ENCODE measurements at places on chromosomes 1 and 21.

GRCh38 chr21:27725916-27726315, 759.0 kb upstream of the ADAMTS5 start:
- no peak for DNase-seq

DNA sequence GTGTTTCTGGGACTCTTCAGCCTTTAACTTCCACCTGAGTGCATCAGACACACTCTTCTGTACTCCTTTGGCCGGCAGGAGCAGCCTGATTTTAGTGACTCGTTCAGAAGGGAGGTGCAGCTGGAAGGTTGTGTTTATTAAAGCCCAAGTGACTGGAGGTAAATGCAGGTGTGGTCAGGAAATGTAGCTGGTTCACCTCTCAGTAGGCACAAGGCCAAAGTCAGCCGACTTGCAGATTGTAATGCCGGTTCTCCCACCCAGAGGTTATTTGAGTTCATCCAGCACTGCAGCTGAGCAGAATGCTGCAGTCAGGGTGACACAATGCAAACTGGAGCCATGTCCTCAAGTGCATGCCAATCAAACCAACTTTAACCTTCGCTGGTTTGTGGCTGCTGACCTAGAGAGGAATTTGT, 91.5 kb downstream of the SPATA46 start:
- no peak for DNase-seq

DNA sequence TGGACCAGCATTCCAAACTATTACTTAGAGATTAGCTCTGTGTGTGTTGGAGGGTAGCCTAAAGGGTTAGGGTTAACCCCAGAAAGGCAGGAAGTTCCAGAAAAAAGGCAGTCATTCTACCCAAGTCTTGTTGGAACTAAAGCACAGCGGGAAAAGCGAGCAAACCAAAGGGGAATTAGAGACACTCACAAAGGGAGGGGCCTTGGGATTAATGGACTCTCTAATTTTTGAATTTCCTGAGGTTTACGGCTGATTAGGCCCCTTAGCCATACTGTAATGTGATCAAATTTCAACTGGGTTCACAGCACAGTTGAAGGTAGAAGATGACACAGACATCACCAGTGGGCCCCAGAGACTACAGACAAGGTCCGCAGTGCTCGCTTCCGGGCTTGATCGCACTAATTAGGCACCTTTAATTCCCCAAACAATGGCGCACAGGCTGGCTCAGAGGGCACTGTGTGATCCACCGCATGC, 28.3 kb downstream of the CAPZB start:
- no peak for DNase-seq

DNA sequence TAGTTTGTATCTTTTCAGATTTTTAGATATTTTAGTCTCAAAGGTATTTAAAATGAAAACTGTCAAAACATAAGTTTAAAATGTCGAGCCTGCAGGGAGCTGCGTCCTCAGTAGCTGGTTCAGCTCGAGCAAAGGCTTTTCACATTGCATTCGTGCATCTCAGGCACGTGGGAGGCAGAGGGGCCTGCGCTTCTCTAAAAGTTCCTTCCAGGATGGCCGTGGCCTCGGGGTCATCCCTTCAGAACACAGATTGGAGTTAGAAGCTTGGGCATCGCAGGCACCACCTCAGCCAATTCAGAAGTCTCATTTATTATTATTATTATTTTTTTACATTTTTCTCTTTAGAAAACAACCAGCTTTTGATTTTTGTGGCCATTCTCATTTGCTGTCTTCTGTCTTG, 66.9 kb upstream of the DIP2A start:
- no peak for DNase-seq

- DNase-seq = peak; percentile 97
Measured at GRCh38 chr1:58618303-58618702, 41.3 kb upstream of the TACSTD2 start.

- DNase-seq = no peak
Measured at GRCh38 chr1:118143121-118143520, 41.9 kb downstream of the SPAG17 start.

DNA sequence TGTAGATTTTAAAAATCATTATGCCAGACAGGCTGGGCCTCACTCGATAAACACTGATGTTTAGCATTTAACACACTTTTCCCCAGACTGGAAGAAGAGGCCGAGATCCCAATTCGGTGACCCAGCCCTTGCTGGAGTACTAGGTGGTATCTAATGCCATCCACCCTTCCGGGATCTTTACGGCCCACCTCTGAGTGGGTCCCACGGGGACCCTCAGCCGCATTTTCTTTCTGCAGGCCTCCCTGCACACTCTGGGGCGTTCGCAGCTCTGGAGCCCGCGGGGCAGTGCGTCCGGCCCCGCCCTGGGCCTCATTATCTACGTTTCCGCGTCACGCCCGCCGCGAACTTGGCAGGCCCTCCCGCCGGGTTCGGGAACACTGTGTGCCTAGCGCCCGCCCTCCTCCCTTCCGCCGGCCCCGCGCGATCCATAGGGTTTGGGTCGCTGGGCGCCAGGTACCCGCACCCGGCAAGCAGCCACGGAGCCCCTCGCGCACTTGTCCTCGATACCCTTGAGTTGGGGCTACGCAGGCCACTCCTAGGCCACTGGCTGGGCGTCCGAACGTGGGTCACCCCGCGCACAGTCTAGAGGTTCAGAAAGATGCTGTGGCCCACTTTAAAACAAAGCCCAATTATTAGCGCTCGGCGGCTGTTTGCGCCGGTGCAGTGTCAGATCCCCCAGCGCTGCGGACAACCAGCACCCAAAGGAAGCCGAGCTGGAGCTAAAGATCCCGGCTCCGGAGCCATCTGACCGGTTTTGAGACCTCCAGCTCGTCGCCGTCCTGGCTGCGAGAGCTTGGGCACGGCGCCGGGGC, 950 bp upstream of the EVA1C start:
- DNase-seq = peak; percentile 30

DNA sequence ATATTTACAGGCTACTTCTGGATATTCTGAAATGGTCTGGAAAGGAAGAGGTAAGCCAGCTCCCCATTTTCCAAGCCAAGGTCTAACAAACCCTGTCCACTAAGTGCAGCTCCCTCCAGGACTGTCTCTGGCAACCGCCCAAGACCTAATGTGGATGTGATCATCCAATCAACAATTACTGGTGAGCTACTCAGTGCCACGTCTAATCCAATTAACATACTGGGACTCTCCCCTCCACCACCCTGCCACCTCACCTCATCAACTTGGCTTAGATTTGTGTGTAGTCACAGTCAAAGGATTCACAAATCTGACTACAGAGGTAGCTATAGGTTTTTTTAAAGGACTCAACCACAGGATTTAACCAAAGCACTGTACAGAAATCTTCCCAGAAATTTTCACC, 25.4 kb upstream of the S100A7 start:
- no peak for DNase-seq

GRCh38 chr1:198178615-198179014, 21.8 kb downstream of the NEK7 start:
- DNase-seq = no peak

- DNase-seq = no peak
Measured at GRCh38 chr1:171252482-171252881, 4.2 kb downstream of the FMO1 start.

GRCh38 chr1:155974208-155975115, 3.9 kb downstream of the ARHGEF2 start:
- no peak for DNase-seq

DNA sequence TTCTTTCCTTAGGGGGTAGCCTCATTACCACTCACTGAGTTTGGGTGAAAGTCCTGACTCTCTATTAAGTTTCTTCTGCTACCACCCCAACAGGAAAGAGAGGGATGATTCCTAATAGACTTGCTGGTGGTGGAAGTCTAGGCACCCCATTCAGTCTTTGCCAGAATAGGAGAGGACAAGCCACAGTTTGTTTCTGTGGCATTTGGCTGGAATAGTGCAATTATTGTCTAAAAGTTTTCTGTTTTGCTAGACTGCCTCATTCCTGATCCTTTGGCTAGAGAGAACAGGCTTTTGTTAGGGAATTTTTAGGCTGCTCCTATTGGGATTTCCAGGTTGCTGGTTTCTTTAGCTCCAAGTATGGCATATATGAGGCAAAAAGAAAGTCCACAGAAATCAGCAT, 9.9 kb upstream of the HJV start:
- no peak for DNase-seq

DNA sequence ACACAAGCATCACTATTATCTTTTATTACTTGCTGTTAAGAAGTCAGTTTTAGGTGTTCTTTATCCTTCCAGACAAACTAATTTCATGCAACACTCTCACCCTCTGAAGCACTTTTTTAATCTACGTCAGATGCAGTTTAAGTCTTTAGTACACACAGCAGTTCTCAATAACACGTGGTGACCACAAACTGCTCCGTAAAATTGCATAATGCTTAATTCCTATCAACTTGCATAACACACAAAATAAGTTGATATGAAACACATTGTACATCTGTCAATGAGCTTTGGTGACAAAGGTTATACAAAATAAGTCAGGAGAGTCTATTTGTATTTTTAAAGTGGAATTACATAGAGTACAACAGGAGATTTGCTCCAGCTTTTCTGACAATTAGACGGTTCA, 140.9 kb upstream of the ETS2 start:
- DNase-seq = no peak

DNA sequence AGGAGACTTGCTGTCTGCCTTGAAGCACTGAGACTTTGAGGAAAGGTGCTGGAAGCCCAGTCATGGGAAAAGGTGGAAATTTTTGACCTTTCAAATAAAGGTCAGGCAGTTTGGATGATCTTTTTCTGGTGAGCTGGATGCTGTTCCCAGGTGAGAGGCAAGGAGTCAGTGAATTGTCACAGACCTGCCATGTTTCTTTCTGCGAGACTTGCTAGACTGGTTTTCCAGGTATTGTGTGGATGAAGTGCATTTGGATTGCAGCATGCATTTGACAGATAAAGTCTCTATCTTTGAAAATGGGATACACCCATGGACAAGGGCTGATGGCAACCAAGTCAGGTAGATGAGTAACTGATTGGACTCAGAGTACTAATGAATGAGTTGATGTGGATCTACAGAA, 65.7 kb upstream of the NHLH2 start:
- DNase-seq = no peak

GRCh38 chr1:15148941-15149340, 4.6 kb upstream of the TMEM51 start:
- DNase-seq = no peak

GRCh38 chr1:158163000-158163947, 17.4 kb upstream of the CD1D start:
- DNase-seq = peak; percentile 64

- peak; percentile 14 for DNase-seq
Measured at GRCh38 chr1:168637350-168637991, 61.1 kb downstream of the XCL1 start.

DNA sequence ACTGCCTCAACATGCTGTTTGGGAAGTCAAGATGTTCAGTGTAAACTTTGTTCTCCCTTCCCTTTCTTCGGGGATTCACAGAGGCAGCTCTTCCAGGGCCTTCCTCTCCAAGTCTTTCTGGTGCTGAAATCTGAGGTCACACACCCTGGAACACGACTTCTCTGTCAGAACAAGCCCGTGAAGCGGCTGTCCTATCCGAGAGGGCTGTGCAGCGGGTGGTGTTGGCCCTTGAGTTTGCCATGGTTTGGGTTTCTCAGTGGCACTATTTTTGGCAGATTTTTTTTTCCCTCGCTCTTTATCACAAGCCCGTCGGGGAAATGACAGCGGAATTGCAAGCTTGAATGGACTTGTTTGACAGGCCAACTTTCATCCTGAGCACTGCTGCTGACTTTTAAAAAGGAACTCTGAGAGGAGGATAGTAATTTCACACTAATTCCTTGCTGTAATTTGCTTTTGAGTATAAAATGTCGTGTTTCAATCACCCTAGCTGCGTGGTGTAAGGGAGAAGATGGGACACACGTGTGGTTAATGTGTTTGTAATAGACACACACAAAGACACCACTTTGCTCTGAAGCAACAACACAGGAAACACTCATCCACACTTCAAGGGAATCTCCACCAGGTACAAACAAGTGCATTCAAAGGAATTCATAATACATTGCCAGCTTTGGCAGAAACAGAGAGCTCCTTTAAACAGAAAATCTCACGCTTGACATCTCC, 60.1 kb upstream of the TARBP1 start:
- DNase-seq = no peak

DNA sequence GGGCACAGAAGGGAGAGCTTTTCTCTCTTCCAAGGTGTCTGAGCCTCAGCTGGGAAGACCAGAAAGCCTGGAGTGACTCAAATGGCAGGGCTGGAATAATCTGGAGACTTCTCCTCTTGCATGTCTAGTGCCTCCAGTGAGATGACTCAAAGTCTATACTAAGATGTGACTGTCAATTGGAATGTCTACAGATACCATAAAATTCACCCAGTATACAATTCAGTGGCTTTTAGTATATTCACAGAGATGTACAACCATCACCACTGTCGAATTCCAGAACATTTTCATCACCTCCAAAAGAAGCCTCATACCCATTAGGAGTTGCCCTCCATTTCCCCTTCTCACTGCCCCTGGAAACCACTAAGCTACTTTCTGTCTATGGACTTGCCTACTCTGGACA, 47.9 kb upstream of the CNN3 start:
- no peak for DNase-seq

- no peak for DNase-seq
Measured at GRCh38 chr1:16063226-16063829, 10.1 kb downstream of the FAM131C start.

Data from inflammatory macrophage treated with lipopolysaccharide for 1 hour (primary cell).